Transverse colon (tissue), 4 donors: ENCODE measurements at places on chromosomes 11 and 22. TPM values are rescaled to one million over a fixed set of nuclear protein-coding genes. Genes with fewer than 3 reads are reported as not detected.

OR51B2 gene
- total RNA-seq, result not detected

TRIM49 gene
- not detected for total RNA-seq

SAA2 gene
- total RNA-seq, result not detected

DNA sequence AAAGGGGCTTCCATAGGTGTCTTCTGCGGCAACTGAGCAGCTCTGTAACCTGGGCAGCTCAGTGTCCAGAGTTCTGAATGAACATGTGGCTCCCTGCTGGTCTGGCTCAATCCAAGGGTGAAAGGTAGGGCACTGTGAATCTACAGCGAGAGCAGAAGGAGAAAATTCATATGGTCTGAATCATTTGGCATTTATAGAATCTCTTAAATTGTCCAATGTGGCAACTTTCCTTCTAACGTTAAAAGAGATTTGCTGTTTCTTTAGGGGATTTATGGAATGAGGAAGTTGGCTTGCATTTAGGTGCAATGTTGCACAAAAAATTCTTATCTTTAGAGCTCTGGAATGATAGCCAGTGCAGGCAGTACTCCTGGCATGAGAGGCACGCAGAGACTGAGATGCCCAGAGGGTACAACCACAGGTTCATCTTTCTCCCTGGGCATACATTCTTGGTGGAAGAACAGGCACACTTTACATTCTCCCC is 17.0 kb downstream of the ATXN10 start:
- DNase-seq, result no peak

- DNase-seq, result no peak
Measured at GRCh38 chr11:88300888-88301487, 36.5 kb downstream of the CTSC start.

GRCh38 chr11:21414953-21415352 is 745.6 kb downstream of the NELL1 start:
- DNase-seq, result no peak
